ENCODE measurements at places on chromosomes 3 and 15.

DNA sequence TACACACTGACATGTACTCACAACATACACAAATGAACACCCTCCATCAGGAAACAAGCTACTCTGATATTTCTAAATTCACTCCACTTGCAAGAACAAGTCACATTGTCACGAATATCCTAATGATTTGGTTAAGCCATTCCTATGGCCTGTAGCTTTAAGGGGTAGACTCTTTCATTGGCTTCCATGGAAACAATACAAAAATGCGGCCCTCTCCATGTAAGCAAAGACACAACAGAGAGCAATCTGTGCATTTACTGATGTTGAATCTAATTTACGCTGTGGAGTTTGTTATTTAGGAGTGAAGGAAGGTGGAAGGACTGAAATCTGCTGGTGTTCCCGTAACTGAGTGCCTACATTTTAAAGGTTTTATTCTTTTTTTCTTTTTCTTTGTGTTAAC lies 114.5 kb downstream of the FMN1 start:
- no peak for DNase-seq

GRCh38 chr3:139441656-139442055 lies 34.7 kb downstream of the RBP2 start:
- no peak for DNase-seq

DNA sequence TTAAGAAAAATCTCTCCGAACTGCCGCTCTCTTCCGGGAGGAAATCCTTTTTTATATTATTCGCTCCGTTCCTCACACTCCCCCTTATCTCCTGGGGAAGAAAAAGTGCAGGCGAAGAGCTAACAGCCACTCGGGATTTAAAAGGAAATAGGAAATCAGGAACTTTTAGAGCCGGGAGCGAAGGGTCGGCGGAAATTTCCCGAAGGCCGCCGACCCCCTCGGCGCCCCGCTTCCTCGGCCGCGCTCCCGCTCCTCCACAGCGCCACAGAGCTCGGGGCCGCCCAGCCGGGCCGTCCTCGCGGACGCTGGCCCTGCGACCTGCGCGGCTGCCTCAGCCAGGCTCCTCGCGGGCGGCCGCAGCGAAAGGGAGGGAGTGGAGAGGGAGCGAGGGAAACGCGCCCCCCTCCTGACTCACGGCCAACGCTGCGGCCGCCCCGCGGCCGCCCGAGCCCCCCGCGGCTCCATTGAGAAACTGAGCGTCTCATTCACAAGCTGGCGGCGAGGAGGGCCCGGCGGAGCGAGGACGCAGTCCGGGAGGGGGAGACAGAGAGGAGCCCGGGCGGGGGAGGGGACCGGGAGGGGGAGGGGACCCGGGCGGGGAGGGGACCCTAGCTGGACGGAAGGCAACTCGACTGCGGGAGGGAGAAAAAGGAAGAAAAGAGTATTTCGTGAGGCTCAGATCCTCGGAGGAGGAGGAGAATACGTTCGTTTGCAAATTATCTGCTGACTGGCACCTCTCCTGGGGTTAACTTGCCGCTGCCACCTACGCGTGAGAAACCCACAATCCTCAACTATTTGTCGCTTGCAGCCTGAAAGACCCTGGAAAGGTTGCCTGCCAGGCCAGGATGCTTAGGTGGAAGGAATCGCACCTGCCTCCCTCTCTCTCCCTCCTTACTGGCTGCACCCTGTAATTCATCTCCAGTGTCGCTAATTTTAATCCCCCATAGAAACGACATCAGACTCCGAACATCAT lies at the start of gene PTPN9:
PTPN9 (minus strand) TSS at position 368 of the 973 bp plus-strand sequence. CDS start 539 bp downstream, outside the sequence.
- peak; percentile 74 for DNase-seq

- no peak for DNase-seq
These were observed 12.6 kb upstream of the LRRC34 start for GRCh38 chr3:169825316-169825715.

DNA sequence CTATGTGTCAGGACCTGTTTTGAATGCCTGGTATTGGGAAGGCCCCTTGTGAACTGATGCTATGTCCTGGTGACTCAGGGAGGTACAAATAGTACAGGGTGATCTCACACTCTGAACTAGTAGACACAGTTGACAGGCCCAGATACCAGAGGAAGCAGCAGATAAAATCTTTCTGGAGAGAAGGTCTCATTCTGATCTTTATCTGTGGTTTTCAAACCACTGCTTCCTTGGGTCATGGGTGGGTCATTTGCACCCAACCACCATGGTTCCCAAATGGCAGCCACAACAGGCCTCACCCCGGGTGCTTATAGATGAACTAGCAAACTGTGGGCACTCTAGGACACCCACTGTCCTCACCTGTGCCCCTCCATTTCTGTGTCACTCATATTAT lies 43.4 kb downstream of the PXYLP1 start:
- DNase-seq: peak; percentile 48

DNA sequence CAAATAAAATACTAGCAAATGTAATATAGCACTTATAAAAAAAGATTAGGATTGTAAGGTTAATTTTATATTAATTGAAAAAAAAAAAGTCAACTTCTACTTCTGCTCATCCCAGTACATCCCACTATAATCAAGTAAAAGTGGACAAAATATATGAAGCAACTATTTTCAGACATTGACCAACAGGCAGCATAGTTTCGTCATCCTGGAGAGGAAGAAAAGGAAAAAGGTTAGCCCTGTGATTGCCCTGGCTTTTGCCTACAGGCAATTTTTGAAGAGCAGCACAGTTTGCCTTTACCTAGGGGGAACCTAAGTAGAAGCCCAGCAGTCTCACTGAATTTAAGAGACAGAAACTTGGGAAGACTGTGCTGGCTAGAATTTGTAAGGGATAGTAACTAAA lies 52.2 kb upstream of the ACTC1 start:
- peak; percentile 55 for DNase-seq

- DNase-seq: no peak
These were observed 17.3 kb downstream of the CHRNA3 start for GRCh38 chr15:78603467-78603866.
